ENCODE measurements at places on chromosomes 2 and 18. TPM values are rescaled to one million over a fixed set of nuclear protein-coding genes. Genes with fewer than 3 reads are reported as not detected.

Gene LPIN2
- total RNA-seq, result 56.1 TPM

Gene TEKT4
- total RNA-seq, result not detected

Gene ABHD1
- total RNA-seq, result 0.44 TPM

Gene ST6GAL2
- not detected for total RNA-seq

DNA sequence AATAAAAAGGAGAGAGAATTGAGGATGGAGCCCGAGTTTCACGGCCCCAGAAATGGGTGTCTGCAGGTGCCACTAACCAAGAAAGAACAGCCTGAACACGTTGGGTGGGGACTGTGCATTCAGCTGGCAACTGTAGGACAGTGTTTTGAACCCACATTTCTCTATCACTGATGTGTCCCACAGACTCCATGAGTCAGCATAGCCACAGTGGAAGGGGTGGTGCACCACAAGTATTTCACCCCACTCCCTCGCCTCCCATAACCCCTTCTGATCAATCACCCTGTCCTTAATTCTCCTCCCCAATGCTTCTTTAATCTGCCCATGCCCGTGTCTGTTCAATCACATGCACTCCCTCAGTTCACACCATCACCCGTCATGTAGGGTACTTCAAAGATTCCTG is 291.5 kb downstream of the ZNF516 start:
- no peak for DNase-seq
- H3K4me1 ChIP-seq, result no peaks in the 10 kb centered on the region
- no peak overlapping the region for H3K4me3 ChIP-seq

Gene TXNDC2
- not detected for total RNA-seq

- DNase-seq, result no peak
- no peaks in the 10 kb centered on the region for H3K4me1 ChIP-seq
- H3K27ac ChIP-seq, result no peak overlapping the region
Measured at GRCh38 chr2:53432936-53433335, 334.7 kb upstream of the CHAC2 start.

- no peaks in the 10 kb centered on the region for H3K36me3 ChIP-seq
- H3K27ac ChIP-seq, result no peak overlapping the region
- H3K4me1 ChIP-seq, result no peaks in the 10 kb centered on the region
- peaks cover 18% of the 10 kb centered on the region for H3K27me3 ChIP-seq
- no peak for DNase-seq
Measured at GRCh38 chr18:23702606-23703005, 13.4 kb downstream of the LAMA3 start.

GRCh38 chr2:99656994-99657393 is 167.2 kb upstream of the REV1 start:
- H3K36me3 ChIP-seq, result no peaks in the 10 kb centered on the region
- H3K27me3 ChIP-seq, result no peaks in the 10 kb centered on the region
- no peaks in the 10 kb centered on the region for H3K4me1 ChIP-seq
- no peak overlapping the region for H3K27ac ChIP-seq
- DNase-seq, result no peak

- peaks cover 5% of the 10 kb centered on the region for H3K4me1 ChIP-seq
- H3K27me3 ChIP-seq, result peaks cover 3% of the 10 kb centered on the region
Measured at GRCh38 chr2:58376592-58376991, 135.5 kb upstream of the FANCL start.

GRCh38 chr18:78735131-78736014 is 244.2 kb upstream of the SALL3 start:
- no peak for DNase-seq
- H3K27me3 ChIP-seq, result no peaks in the 10 kb centered on the region
- H3K4me1 ChIP-seq, result no peaks in the 10 kb centered on the region
- no peak overlapping the region for H3K27ac ChIP-seq

Gene MYO5B
- 0.78 TPM for total RNA-seq

Gene MAP3K19
- total RNA-seq, result not detected

Gene UGT1A5
- total RNA-seq, result not detected

DNA sequence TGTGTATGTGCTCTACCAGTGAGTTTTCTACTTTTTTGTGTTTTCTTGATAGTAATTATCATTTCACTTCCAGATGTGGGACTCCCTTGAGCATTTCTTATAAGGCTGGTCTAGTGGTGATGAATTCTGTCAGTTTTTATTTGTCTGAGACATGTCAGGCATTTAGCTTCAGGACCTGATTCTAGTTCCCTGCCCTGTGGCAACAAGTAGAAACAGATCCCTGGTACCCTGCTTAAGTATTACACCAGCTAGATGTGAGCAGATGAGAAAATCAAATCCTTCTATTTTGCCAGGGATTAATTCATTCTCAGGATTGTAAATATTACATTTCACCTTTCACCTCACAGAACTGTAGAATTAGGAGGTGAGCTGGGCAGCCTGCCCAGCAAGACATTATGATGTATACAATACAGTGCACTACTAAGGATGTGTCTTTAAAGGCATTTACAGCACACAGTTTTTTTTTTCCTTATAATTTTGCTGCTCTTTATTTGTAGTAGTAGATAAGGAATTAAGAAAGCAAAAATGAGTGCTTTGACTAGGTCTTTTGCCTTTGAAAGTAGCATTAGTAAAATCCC is 35.1 kb downstream of the GALM start:
- H3K4me3 ChIP-seq, result peak overlapping the region; percentile 33
- no peaks in the 10 kb centered on the region for H3K27me3 ChIP-seq
- H3K4me1 ChIP-seq, result peaks cover 36% of the 10 kb centered on the region
- no peak for DNase-seq
- H3K27ac ChIP-seq, result peak overlapping the region; percentile 71

DNA sequence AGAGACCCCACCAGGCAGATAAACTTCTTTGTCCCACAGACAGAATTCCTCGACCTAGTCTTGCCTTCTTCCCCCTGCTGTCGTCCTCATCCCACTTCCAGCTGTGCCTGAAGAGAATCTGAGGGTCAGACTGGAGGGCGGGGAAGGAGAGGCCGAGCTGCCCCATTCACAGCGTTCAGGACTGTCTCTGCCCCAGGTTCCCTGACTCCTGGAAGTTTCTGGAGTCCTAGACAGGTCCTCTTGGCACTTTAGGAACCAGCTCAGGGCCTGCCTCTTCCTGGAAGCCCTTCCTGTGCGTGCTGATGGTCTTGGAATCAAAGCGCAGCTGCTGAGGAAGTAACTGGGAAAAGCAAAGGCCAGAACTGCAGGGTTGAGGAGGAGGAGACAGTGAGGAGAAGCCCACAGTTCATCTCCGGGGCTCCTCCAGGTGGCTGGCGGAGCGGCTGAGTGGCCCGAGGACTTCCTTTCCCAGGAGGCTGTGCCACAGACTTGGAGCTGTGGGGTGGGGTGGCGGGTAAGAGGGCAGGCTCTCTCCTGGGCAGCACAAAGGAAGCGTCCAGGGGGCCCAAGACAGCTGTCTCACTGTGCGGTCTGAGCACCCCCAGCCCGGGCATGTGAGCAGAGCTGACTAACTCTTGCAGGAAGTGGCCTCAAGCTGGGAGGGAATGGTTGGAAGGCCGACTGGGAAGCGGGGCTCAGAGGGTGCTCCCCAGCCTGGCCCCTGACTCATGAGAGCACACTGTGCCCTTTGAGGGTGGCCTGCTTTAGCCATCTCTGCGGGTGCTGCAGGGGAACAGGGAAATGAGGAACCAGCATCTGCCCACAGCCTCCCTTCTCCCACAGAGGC is 39.5 kb downstream of the SDC1 start:
- no peaks in the 10 kb centered on the region for H3K4me1 ChIP-seq
- DNase-seq, result no peak
- H3K36me3 ChIP-seq, result no peaks in the 10 kb centered on the region

- no peak overlapping the region for H3K27ac ChIP-seq
- DNase-seq, result no peak
Measured at GRCh38 chr2:161321944-161322648, 13.9 kb downstream of the PSMD14 start.

Gene FSHR
- not detected for total RNA-seq

GRCh38 chr2:130374587-130375290 is 18.9 kb downstream of the PTPN18 start:
- H3K4me3 ChIP-seq, result no peak overlapping the region
- H3K27ac ChIP-seq, result peak overlapping the region; percentile 67
- no peak for DNase-seq
- peaks cover 62% of the 10 kb centered on the region for H3K4me1 ChIP-seq

DNA sequence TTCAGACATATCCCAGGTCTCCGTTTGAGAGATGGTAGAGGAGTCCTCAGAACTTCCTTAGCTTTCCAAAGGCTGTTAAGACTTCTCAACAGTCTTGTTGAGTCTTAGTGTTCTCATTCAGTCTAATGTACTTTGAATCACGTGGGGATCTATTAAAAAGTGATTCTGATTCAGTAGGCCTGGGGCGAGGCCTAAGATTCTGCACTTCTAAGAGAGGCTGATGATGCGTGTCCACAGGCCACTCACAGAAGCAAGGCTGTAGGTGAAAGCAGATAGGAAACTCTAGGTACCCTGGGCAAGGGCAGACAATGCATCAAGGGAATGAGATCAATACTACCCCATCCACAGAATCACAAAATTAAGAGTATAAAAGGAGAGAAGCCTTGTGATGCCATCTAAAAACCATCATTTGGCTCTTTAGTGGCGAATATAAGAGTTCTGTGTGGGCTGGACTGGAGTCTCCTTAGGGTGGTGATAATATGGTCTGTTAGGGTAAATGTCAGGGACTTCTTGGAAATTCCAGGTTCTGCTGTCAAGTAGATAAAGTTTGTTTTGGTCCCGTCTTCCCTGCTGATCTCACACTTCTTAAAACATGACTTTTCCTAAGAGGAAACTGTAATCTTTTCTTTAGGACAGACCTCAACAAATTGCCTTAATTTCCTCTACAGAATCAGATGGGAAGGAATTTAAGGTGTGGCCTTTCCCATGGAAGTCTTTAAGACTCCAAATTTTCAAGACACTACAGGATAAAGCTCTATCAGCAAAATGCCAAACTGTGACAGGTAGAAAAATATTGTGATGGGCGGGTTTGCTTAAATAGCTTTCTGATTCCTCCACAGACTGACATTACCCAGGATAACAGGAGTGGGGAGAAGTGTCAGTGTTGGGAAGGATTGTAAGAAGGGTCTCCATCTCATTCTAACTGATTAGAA is 45.7 kb upstream of the NEMP2 start:
- DNase-seq, result no peak
- H3K27ac ChIP-seq, result no peak overlapping the region
- H3K4me3 ChIP-seq, result no peak overlapping the region
- H3K4me1 ChIP-seq, result peaks cover 15% of the 10 kb centered on the region
- no peaks in the 10 kb centered on the region for H3K36me3 ChIP-seq

GRCh38 chr2:42897358-42897757 is 105.0 kb upstream of the HAAO start:
- no peaks in the 10 kb centered on the region for H3K27me3 ChIP-seq
- H3K4me3 ChIP-seq, result no peak overlapping the region
- H3K4me1 ChIP-seq, result peaks cover 7% of the 10 kb centered on the region
- H3K27ac ChIP-seq, result no peak overlapping the region

- peak within 1 kb of the TSS; percentile 57 for H3K4me3 ChIP-seq
- peaks cover 85% of the 10 kb centered on the region for H3K27me3 ChIP-seq
- peaks cover 3% of the 10 kb centered on the region for H3K4me1 ChIP-seq
Measured at GRCh38 chr2:231037202-231037730, at the start of gene C2orf72. TSS of gene C2orf72 (plus strand) at chr2:231037523. CDS start at chr2:231037566, 43 bp downstream.

GRCh38 chr2:10355471-10356438 is 53.1 kb downstream of the HPCAL1 start:
- H3K27me3 ChIP-seq, result no peaks in the 10 kb centered on the region
- peaks cover 54% of the 10 kb centered on the region for H3K4me1 ChIP-seq
- H3K27ac ChIP-seq, result peak overlapping the region; percentile 13
- H3K4me3 ChIP-seq, result no peak overlapping the region
- no peak for DNase-seq

- DNase-seq, result no peak
- H3K4me1 ChIP-seq, result peaks cover 20% of the 10 kb centered on the region
- no peak overlapping the region for H3K27ac ChIP-seq
Measured at GRCh38 chr2:230360028-230360427, 33.0 kb downstream of the SP140L start.

GRCh38 chr2:219798430-219798829 is 171.0 kb downstream of the SLC4A3 start:
- H3K36me3 ChIP-seq, result no peaks in the 10 kb centered on the region
- no peak for DNase-seq
- no peak overlapping the region for H3K4me3 ChIP-seq
- H3K27ac ChIP-seq, result no peak overlapping the region
- no peaks in the 10 kb centered on the region for H3K27me3 ChIP-seq
- no peaks in the 10 kb centered on the region for H3K4me1 ChIP-seq

- no peak for DNase-seq
- H3K27ac ChIP-seq, result no peak overlapping the region
- H3K27me3 ChIP-seq, result no peaks in the 10 kb centered on the region
- peaks cover 3% of the 10 kb centered on the region for H3K4me1 ChIP-seq
- H3K4me3 ChIP-seq, result no peak overlapping the region
Measured at GRCh38 chr18:26175481-26175880, 41.8 kb downstream of the PSMA8 start.

Gene FAM136A
- 115 TPM for total RNA-seq

DNA sequence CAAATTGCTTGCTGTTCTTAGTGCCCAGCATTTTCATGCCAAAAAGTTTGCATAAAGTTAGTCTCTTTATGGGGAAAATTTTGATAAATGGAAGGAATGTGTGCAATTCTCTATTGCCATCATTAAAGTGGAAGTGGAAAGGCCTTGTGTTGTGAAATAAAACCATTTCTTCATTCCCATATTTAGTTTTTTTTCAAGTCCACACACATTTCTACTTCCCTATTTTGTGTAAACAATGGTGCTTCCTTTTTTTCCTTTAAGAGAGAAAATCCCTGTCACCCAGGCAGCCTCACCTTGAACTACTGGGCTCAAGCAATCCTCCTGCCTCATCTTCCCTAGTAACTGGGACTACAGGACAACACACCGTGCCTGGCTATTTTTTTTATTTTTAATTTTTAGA is 42.3 kb upstream of the NCOA1 start:
- no peak overlapping the region for H3K27ac ChIP-seq
- DNase-seq, result no peak
- H3K27me3 ChIP-seq, result peaks cover 7% of the 10 kb centered on the region
- no peaks in the 10 kb centered on the region for H3K36me3 ChIP-seq
- no peaks in the 10 kb centered on the region for H3K4me1 ChIP-seq

GRCh38 chr2:64143169-64144056 is 807 bp downstream of the PELI1 start:
- H3K27ac ChIP-seq, result peak overlapping the region; percentile 90
- peak; percentile 52 for DNase-seq
- H3K4me1 ChIP-seq, result peaks cover 38% of the 10 kb centered on the region
- H3K4me3 ChIP-seq, result peak overlapping the region; percentile 86
- H3K27me3 ChIP-seq, result no peaks in the 10 kb centered on the region

Gene ASB3
- total RNA-seq, result 18.6 TPM

DNA sequence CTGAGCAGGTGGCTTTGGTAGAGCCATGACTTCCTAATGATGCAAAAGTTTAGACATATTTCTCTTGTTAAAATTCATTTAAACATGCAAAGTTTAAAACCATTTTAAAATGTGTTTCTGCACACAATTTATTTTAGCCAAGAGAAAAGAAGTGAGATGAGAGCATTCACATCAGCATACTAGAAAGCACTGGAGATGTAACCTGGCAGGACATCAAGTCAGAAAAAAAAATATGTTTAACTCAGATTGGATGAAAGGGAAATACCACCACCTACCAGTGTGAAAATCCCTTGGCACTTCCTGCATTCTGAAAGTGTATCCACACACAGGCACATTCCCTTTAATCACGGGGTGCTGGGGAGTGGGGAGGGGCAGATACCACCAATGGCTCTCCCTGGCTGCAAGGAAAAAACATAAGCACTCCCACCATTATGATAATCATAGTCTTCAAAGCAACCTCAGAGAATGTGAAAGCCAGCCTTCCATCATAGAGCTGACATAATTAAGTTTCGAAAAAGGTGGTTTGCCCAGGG is 25.0 kb downstream of the DNER start:
- H3K4me1 ChIP-seq, result no peaks in the 10 kb centered on the region
- H3K4me3 ChIP-seq, result no peak overlapping the region
- H3K27me3 ChIP-seq, result peaks cover 25% of the 10 kb centered on the region
